ENCODE measurements at places on chromosomes 2 and 18. TPM values are rescaled to one million over a fixed set of nuclear protein-coding genes. Genes with fewer than 3 reads are reported as not detected.
A peak's percentile ranks its signal among the peaks of the same experiment; 100 is the strongest.

- no peaks in the 10 kb centered on the region for H3K27me3 ChIP-seq
- no peak for DNase-seq
- peaks cover 41% of the 10 kb centered on the region for H3K36me3 ChIP-seq
- no peak overlapping the region for H3K4me3 ChIP-seq
- H3K4me1 ChIP-seq = no peaks in the 10 kb centered on the region
- H3K27ac ChIP-seq = no peak overlapping the region
These were observed 18.5 kb downstream of the TANK start for GRCh38 chr2:161178756-161179155.

GRCh38 chr18:60892441-60892840 is 440.8 kb upstream of the CDH20 start:
- no peak for DNase-seq
- no peaks in the 10 kb centered on the region for H3K36me3 ChIP-seq
- peaks cover 4% of the 10 kb centered on the region for H3K4me1 ChIP-seq
- H3K27me3 ChIP-seq = no peaks in the 10 kb centered on the region

DNA sequence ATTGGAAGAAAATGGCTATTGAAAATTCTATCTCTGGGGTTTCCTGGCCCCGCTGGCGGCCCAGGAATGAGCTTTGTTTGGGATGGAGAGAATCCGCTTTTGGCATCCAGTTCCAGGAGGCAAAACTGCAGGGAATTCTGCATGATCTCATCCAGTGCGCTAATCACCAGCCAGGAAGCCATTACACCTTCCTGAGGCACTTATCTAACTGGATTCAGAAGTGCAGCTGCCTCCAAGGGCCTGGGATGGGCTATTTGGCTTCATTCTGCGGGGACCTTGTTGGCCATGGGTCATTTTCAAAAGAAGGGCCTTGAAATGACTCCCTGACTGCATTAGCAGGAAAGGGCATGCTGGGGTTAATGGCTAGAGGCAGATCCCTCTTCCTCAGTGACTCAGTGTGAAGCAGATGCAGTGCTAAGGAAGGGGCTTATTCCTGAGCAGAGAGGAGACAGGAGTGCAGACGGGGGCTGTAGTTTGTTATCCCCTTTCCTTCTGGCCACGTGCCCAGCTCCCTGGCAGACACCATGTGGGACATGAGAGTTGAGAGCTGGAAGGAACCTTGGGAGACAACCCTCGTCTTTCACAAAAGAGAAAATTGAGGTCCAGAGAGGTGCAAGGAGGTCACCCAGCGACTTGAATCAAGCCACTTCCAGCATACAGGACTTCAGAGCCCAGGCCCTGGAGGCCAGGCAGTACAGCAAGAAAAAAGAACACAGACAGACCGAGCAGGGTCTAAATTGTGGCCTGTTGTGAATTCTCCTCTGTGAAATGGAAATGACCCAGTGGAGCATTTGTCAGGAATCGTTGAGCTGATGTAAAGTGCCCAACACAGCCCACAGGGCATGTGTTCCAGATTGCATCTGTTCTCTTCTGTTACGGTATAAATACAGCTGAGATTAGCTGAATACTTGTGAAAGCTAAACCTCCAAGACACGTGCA is 161.8 kb downstream of the PRKCE start:
- no peaks in the 10 kb centered on the region for H3K27me3 ChIP-seq
- no peak for DNase-seq
- peak overlapping the region; percentile 66 for H3K27ac ChIP-seq

DNA sequence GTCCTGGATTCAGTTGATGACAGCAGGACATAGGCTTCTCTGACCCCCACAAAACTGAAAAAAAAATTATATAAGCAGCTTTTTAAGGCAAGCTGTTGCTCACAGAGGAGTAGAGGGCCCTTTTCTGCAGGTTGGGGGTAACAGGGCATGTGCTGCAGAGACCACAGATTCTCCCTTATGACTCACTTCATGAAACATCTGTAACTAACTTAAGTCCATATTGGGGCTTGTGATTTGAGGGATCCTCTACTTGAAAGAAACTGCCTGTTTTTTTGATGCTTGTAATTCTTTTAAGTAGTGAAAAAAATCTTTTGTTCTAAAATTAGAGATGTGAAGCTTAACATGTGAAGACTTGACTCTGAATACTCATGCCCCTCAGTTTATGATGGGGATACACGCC is 33.4 kb downstream of the XRCC5 start:
- H3K36me3 ChIP-seq = peaks cover 98% of the 10 kb centered on the region
- no peak overlapping the region for H3K27ac ChIP-seq
- no peak overlapping the region for H3K4me3 ChIP-seq
- H3K4me1 ChIP-seq = peaks cover 3% of the 10 kb centered on the region

DNA sequence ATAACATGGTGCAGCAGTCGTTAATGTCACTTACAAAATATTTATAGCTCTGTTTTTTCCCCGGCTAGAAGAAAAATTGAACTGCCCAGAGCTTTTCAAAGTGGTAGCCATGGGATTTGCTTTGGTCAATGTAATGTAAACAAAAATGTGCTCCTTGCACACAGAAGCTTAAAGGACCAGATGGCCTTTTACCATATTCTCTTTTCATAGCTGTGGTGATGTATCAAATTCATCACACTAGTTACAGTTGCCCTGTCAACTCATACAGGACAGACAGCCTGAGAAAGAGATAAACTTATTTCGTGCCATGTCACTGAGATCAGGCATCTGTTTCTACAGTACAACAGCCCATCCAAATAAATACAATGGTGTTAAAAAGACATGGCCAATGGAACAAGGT is 368.1 kb upstream of the CDH19 start:
- no peak overlapping the region for H3K4me3 ChIP-seq
- no peaks in the 10 kb centered on the region for H3K4me1 ChIP-seq
- no peaks in the 10 kb centered on the region for H3K27me3 ChIP-seq
- H3K36me3 ChIP-seq = no peaks in the 10 kb centered on the region
- DNase-seq = no peak

DNA sequence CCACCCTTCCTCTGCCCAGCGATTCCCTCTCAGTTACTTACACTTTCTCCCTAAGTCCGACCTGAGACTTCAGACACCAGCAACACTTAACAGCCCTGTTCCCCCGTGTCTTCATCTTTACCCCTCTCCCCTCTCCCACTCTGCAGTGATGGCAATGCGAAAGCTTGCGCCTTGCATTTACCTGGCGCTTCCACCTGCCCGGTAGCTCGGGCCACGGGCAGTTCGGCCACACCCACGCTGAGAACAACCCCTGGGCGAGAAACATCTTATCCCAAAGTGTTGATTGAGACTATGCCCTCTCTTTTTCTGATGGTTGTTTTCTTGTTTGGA is 558 bp downstream of the DNAJC10 start:
- H3K4me3 ChIP-seq = peak overlapping the region; percentile 92
- H3K4me1 ChIP-seq = no peaks in the 10 kb centered on the region
- H3K27ac ChIP-seq = peak overlapping the region; percentile 20
- DNase-seq = no peak

- peaks cover 89% of the 10 kb centered on the region for H3K36me3 ChIP-seq
- H3K27me3 ChIP-seq = no peaks in the 10 kb centered on the region
- H3K4me1 ChIP-seq = no peaks in the 10 kb centered on the region
- H3K4me3 ChIP-seq = no peak overlapping the region
- no peak overlapping the region for H3K27ac ChIP-seq
- DNase-seq = no peak
These were observed 45.6 kb downstream of the CEP192 start for GRCh38 chr18:13036622-13037320.

DNA sequence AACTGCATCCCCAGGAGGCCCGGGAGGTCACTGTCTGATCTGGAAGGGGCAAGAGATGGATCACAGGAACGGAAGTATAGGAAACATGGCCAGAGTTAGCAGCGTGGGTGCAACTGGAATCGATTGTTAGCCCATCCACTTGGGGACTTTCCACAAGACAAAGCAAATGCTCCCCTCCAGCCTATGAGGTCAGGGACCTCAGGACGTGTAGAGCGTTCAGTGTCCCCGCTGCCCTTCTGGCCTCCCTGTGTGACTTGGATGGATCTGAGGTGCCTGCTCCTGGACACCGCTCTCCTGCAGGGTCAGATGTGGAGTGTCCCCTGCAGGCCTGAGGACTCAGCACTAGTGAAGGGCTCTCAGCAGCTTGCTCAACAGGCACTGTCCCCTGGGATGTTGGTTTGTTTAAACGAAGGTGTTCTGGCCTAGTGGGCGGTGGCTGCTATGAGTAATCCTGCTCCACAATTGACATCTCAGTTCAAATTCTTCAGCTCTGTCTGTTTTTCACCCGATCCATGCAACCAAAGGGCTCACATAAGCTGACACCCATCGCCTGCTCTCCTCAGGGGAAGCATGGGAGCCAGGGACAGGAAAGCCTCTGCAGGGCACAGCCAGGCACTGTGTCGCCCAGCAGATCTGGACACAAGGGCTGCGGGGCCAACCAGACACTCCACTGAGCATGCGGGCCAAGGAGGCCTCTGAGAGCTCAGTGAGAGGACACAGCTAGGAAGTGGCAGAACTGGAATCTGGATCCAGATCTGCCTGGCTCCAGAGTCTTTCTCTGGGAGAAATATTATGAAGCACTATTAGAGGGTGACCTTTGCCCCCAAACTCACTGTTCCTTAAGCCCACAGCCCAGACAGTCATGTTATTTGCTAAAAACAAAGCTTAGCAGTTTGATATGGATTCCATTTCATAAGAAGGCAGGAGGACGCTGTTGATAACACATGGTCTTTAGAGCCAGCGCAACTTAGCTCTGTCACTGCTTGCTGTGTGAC is 78.5 kb downstream of the RHOB start:
- no peak overlapping the region for H3K27ac ChIP-seq
- H3K36me3 ChIP-seq = no peaks in the 10 kb centered on the region
- peaks cover 23% of the 10 kb centered on the region for H3K27me3 ChIP-seq
- DNase-seq = peak; percentile 68
- no peak overlapping the region for H3K4me3 ChIP-seq
- H3K4me1 ChIP-seq = peaks cover 23% of the 10 kb centered on the region

DNA sequence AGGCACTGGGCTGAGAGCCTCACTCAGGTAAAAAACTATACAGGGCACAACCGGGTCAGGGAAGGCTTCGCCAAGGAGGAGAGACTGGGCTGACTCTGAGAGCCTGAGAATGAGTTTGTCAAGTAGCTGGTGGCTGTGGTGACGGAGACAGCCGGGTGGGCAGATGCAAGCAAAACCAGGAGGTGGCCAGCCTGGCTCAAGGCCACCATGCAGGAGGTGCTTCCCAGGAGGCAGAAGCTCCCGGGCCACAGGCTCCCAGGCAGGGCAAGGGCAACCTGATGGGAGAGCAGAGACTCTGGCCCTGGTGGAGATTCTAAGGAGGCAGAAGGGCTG is 2.9 kb upstream of the INHBB start:
- no peak for DNase-seq
- H3K4me3 ChIP-seq = no peak overlapping the region
- H3K27me3 ChIP-seq = peaks cover 84% of the 10 kb centered on the region
- H3K36me3 ChIP-seq = no peaks in the 10 kb centered on the region
- no peak overlapping the region for H3K27ac ChIP-seq

DNA sequence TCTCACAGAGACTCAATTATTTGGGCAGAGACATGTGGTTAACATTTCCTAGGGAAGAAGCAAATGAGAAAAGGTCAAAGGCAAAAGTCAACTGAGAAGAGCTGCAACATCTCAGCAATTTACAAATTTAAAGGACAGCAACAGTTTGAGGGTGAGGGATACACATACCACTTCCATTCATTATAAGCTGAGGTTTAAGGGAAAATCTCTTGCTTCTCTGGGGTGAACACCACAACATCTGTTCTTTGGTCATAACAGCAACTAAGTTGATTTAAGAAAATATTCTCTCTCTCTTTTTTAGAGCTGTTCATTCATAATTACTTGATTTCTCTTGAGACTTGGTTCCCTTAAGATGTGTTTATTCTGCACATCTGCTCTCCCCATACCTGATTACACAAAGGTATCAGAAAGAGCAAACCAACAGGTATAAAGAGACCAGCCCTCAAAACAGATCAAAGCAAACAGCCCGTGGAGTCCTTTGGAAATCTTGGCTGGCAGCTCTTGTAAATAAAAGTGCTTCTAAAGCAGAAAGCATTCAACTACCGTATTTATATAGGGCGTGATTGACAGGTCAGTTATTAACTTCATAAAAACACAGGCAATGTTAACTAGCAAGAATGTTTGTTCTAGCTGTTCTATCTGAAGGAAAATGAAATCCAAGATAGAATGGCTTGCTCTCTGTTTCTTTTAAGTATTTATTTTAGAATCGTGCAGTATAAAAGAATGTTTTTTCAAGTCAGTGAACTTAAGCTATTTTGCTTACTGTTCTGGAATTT is 132.8 kb downstream of the THADA start:
- H3K4me3 ChIP-seq = no peak overlapping the region
- peaks cover 4% of the 10 kb centered on the region for H3K4me1 ChIP-seq
- no peak overlapping the region for H3K27ac ChIP-seq

DNA sequence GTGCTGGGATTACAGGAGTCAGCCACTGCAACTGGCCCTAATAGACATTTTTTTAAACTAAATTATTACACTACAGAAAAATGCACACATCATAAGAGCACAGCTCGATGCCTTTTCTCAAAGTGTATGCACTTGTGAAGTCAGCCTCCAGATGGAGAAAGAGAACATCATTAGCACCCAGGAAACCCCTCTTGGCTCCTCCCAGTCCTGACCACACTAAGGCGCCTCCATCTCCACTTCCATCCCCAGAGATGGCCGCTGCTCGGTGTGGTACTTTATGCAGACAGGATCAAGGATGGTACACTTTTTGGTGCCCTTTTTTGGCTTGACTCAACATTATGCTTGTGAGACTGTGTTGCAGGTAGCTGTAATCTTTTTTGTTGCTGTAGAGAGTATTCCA is 34.8 kb downstream of the RRM2 start:
- DNase-seq = peak; percentile 36
- no peak overlapping the region for H3K27ac ChIP-seq
- H3K4me3 ChIP-seq = no peak overlapping the region
- H3K27me3 ChIP-seq = no peaks in the 10 kb centered on the region

DNA sequence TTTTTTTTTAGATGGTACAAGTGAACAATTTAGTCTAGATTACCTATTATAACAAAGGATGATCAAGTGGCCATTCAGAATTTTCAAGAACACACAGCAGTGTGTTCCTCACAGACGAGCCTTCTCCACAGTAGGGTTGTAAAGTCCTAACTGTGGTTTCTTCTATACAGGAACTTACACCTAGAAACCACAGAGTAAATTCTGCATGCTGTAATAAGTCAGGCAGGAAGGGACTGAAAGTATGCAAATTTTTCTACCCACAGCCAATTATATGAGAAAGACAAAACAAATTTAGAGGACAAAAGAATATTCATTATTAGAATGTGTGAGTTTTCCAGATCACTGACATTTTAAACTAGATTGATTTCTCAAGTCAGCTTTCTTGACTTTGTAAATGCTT is 99.5 kb downstream of the RBMS1 start:
- H3K4me1 ChIP-seq = no peaks in the 10 kb centered on the region
- DNase-seq = no peak
- H3K27ac ChIP-seq = no peak overlapping the region
- H3K4me3 ChIP-seq = no peak overlapping the region
- no peaks in the 10 kb centered on the region for H3K27me3 ChIP-seq

GRCh38 chr2:176412136-176412535 is 142.9 kb downstream of the MTX2 start:
- no peaks in the 10 kb centered on the region for H3K27me3 ChIP-seq
- H3K4me3 ChIP-seq = no peak overlapping the region
- H3K27ac ChIP-seq = no peak overlapping the region
- no peaks in the 10 kb centered on the region for H3K4me1 ChIP-seq

SERPINB10 gene
- not detected for total RNA-seq

KCNF1 gene
- total RNA-seq = 15.0 TPM

ACTR2 gene
- 260 TPM for total RNA-seq

LHCGR gene
- total RNA-seq = not detected
